ENCODE measurements at places on chromosomes 16 and 17. TPM values are rescaled to one million over a fixed set of nuclear protein-coding genes. Genes with fewer than 3 reads are reported as not detected.

GRCh38 chr17:83161298-83162034 is 82.1 kb downstream of the METRNL start:
- peaks cover 4% of the 10 kb centered on the region for H3K4me1 ChIP-seq
- no peak overlapping the region for H3K4me3 ChIP-seq
- DNase-seq: no peak
- H3K36me3 ChIP-seq: no peaks in the 10 kb centered on the region
- no peak overlapping the region for H3K27ac ChIP-seq

The ASPSCR1 gene
- total RNA-seq: 40.1 TPM

The MT1M gene
- not detected for total RNA-seq

- no peaks in the 10 kb centered on the region for H3K36me3 ChIP-seq
- H3K4me1 ChIP-seq: no peaks in the 10 kb centered on the region
- H3K27me3 ChIP-seq: peaks cover 16% of the 10 kb centered on the region
- no peak overlapping the region for H3K4me3 ChIP-seq
- H3K27ac ChIP-seq: no peak overlapping the region
- no peak for DNase-seq
Measured at GRCh38 chr17:70655176-70655958, 486.0 kb downstream of the KCNJ2 start.

Measured in T-helper 17 cell (primary cell).